ENCODE measurements at places on chromosomes 5 and 9. TPM values are rescaled to one million over a fixed set of nuclear protein-coding genes. Genes with fewer than 3 reads are reported as not detected.

The ORM2 gene
- total RNA-seq = not detected

The MRRF gene
- 66.9 TPM for total RNA-seq

The SPINK7 gene
- not detected for total RNA-seq

The NR3C1 gene
- 41.7 TPM for total RNA-seq

The SLC36A2 gene
- total RNA-seq = not detected

The GPBP1 gene
- total RNA-seq = 36.9 TPM

The LRRC19 gene
- total RNA-seq = not detected

The KIF20A gene
- total RNA-seq = 42.5 TPM

The ADCY2 gene
- not detected for total RNA-seq

The CD180 gene
- total RNA-seq = not detected

The TMEFF1 gene
- total RNA-seq = 1.1 TPM

The PCSK1 gene
- 0.22 TPM for total RNA-seq

The ZMYND19 gene
- 48.7 TPM for total RNA-seq

The HABP4 gene
- total RNA-seq = 16.8 TPM

The SMAD5 gene
- total RNA-seq = 19.2 TPM

The MELK gene
- total RNA-seq = 78.3 TPM

The QRFP gene
- total RNA-seq = not detected

The OBP2B gene
- not detected for total RNA-seq

The IL12B gene
- total RNA-seq = 0.05 TPM

All from A549 treated with CpdA at 1 μM for 4 hours (cell line).